CD4-positive, alpha-beta T cell treated with Interleukin-4 for 1 hour (primary cell): ENCODE measurements at places on chromosomes 2 and 18.

DNA sequence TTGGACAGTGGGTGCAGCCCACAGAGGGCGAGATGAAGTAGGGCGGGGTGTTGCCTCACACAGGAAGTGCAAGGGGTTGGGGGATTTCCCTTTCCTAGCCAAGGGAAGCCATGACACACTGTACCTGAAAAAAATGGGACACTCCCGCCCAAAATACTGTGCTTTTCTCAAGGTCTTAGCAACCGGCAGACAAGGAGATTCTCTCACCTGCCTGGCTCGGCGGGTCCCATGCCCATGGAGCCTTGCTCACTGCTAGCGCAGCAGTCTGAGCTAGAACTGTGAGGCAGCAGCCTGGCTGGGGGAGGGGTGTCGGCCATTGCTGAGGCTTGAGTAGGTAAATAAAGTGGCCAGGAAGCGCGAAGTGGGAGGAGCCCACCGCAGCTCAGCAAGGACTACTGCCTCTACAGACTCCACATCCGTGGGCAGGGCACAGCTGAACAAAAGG, 244.7 kb downstream of the NBAS start:
- DNase-seq = peak; percentile 45

DNA sequence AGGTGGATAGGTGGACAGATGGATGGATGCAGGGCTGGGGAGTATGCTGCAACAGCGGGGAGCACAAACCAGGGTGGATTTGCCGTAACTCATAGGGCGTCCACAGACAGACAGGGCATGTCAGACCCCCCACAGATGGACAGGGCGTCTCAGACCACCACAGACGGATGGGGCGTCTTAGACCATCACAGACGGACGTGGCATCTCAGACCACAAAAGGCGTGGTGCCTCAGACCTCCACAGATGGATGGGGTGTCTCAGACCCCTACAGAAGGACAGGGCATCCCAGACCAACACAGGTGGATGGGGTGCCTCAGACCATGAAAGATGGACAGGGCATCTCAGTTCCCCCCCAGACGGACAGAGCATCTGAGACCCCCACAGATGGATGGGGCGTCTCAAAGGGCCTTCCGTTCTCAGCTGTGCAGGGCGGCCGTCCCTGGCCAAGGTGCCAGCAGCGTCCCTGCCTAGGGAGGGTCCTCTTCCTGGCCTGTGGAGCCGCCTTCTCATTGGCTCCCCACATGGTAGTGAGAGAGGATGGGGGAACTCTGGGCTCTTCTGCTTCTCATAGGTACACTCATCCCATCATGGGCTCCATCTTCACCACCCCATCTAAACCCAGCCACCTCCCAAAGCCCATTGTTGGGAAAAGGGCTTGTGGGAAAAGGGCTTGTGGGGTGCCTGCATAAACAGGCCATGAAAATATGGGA, 2.1 kb downstream of the ANKMY1 start:
- no peak for DNase-seq

- DNase-seq = no peak
Observed at GRCh38 chr2:128628996-128629395, 310.3 kb upstream of the HS6ST1 start.

DNA sequence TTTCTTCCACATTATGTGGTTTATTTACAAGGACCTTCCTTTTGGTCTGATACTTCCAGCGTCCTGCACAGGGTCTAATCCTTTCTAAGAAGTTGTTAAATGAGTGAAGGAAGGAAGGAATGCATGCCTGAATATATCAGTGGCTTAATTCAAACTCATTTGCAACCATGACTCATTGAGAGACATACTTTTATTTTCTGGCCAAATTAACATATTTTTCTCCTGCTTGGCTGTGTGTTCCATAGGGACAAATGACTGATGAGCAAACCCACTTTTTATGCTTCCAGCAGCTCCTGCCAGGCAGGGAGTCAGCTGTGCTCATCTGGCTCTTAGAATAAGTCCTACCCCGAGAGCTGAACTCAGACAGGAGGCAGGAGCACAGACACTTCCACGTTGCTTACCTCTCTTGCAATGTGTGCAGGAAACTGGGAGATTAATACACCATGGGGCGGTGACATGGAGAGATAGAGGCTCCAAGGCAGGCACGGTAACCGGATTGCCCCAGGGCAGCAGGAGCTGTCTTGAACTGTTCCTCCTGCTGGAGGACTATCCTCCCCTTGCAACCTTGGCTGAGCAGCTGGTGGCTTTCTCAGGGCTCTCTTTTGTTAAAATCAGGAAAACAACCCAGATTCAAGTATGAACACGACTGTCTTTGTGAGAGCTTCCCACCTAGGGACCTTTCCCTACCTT, 667.5 kb upstream of the HS6ST1 start:
- no peak for DNase-seq

GRCh38 chr2:44086629-44087028, 82.0 kb upstream of the PPM1B start:
- no peak for DNase-seq

DNA sequence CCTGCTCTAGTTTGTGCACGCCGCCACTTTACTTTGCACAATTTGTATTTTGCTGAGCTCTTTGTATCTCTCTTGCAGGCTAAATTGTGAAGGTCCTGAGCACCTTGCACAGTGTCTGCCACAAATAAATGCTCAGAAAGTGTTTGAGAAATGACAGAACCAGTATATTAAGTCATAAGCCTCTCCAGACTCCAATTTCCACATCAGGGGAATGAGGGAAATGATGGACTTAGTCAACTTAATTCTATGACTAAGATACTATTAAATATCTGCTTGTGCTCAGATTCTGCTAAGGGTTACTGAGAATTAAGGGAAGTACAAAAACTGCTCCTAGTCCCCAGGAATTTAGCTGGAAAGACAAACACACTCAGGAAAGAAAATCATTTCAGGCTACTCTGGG, 239.1 kb upstream of the SLC14A2 start:
- DNase-seq = no peak

- no peak for DNase-seq
Observed at GRCh38 chr2:68796295-68796905, 61.8 kb downstream of the ARHGAP25 start.

DNA sequence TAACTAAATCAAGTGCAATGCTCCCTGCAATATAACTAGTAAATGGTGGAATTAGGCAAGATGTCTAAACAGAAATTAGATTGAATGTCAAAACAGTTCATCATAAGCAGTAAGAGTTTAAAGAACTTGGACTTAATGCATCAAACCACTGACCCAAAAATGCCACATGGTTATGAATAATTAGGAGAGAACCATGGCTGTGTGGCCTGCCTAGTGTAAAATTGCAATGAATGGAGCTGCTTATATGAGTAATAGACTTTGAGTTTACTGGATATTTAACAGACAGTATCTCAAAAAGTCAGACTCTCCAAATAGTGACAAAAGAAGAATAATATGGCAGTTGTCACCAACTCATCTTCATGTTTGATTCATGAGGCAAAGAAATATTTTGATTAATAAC, 101.6 kb upstream of the COL5A2 start:
- DNase-seq = no peak

GRCh38 chr2:20061940-20062339, 10.5 kb upstream of the LAPTM4A start:
- no peak for DNase-seq

GRCh38 chr18:1308686-1309085, 404.0 kb downstream of the ADCYAP1 start:
- no peak for DNase-seq
